Osteoblast (primary cell): ENCODE measurements at places on chromosomes 1 and 21. TPM values are rescaled to one million over a fixed set of nuclear protein-coding genes. Genes with fewer than 3 reads are reported as not detected.

URB2 gene
- total RNA-seq, result 7.7 and 9.0 TPM in 2 replicates

C1orf167 gene
- under 0.01 TPM in 1 of 2 replicates, not detected in the other for total RNA-seq

EPS8L3 gene
- not detected in 2 replicates for total RNA-seq

RBM11 gene
- under 0.01 and 1.2 TPM in 2 replicates for total RNA-seq

TMEM82 gene
- not detected in 2 replicates for total RNA-seq

CFAP74 gene
- not detected in 2 replicates for total RNA-seq

LCE1F gene
- total RNA-seq, result not detected in 2 replicates

GNAT2 gene
- total RNA-seq, result 0.29 and 0.72 TPM in 2 replicates

NIT1 gene
- total RNA-seq, result 23.9 and 28.0 TPM in 2 replicates

XCL1 gene
- not detected in 2 replicates for total RNA-seq

SUMO3 gene
- total RNA-seq, result 80.7 and 82.8 TPM in 2 replicates

LBR gene
- total RNA-seq, result 25.3 and 30.4 TPM in 2 replicates

CD34 gene
- under 0.01 and 0.36 TPM in 2 replicates for total RNA-seq

PTGFR gene
- 67.7 and 81.9 TPM in 2 replicates for total RNA-seq

KCND3 gene
- 3.6 and 6.5 TPM in 2 replicates for total RNA-seq

S100A7A gene
- not detected in 2 replicates for total RNA-seq

VWA5B1 gene
- not detected in 2 replicates for total RNA-seq

SYCP1 gene
- total RNA-seq, result not detected in 2 replicates

AMY1B gene
- total RNA-seq, result not detected in 2 replicates

SAMSN1 gene
- total RNA-seq, result under 0.01 TPM in 1 of 2 replicates, not detected in the other

MNDA gene
- total RNA-seq, result under 0.01 TPM in 1 of 2 replicates, not detected in the other

C4BPA gene
- not detected in 2 replicates for total RNA-seq

TCP10L gene
- total RNA-seq, result 0.72 TPM in 1 of 2 replicates, not detected in the other

CYP4Z1 gene
- not detected in 2 replicates for total RNA-seq

BCL2L15 gene
- 0.29 and 0.36 TPM in 2 replicates for total RNA-seq

RHBDL2 gene
- total RNA-seq, result 0.59 and 0.72 TPM in 2 replicates

TIE1 gene
- not detected in 2 replicates for total RNA-seq

CROCC gene
- total RNA-seq, result 15.0 and 20.3 TPM in 2 replicates
